ENCODE measurements at places on chromosomes 3 and 15.
A peak's percentile ranks its signal among the peaks of the same experiment; 100 is the strongest.

- no peak for DNase-seq
These were observed 26.3 kb downstream of the CDAN1 start for GRCh38 chr15:42710662-42711061.

DNA sequence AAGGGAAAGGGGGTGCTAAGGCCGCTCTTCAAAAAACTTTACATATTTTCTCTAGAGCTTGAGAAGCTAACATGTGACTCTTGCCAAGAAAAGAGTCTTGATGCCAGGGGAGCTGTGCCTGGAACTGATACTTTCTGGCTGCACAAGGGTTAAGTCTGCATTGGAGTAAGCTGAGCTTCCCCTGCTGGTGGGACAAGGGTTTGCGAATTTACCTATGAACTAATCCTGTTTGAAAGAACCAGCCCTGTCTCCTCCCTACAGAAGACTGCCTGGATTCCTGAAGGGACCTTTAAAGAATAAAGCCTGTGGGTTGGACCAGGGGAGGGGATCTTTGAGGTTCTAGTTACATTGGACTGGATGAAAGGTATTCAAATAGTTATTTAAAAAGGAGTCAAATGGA is 58.3 kb upstream of the EPHA3 start:
- DNase-seq = no peak

- DNase-seq = no peak
These were observed 60.6 kb downstream of the MAGI1 start for GRCh38 chr3:65978116-65978515.

GRCh38 chr3:45950686-45951600 is 7.7 kb downstream of the CXCR6 start:
- DNase-seq = peak; percentile 80

- peak; percentile 37 for DNase-seq
These were observed 9.4 kb upstream of the MESP1 start for GRCh38 chr15:89760303-89761008.

DNA sequence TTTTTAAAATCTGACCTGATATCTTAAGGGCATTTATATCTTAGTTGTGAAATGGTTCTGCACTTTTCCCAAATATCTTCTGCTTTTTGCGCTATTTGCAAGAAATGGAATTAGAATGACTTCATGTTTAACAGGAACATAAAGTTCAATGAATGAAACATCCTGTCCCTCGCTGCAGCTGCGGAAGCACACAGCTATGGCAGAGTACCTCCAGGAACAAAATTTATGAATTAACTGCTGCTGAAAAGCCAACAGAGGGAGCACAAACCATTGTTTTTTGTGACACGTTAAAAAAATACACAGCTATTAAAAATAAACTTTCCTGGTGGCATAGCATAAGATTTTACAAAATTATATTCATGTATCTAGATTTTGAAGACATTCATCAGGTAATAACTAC is 404.4 kb upstream of the MDFIC2 start:
- DNase-seq = no peak
